ENCODE measurements at places on chromosomes 2 and 18. TPM values are rescaled to one million over a fixed set of nuclear protein-coding genes. Genes with fewer than 3 reads are reported as not detected.
A peak's percentile ranks its signal among the peaks of the same experiment; 100 is the strongest.

The CGREF1 gene
- total RNA-seq, result 1.1 TPM

The CCDC102B gene
- total RNA-seq, result 11.8 TPM

The GRB14 gene
- 14.0 TPM for total RNA-seq

The ANKRD29 gene
- 6.1 TPM for total RNA-seq

The KIAA2012 gene
- total RNA-seq, result 0.16 TPM

The AGXT gene
- total RNA-seq, result not detected

GRCh38 chr2:106057206-106057605, 136.9 kb downstream of the UXS1 start:
- DNase-seq, result no peak
- no peak overlapping the region for H3K4me3 ChIP-seq
- no peaks in the 10 kb centered on the region for H3K36me3 ChIP-seq

DNA sequence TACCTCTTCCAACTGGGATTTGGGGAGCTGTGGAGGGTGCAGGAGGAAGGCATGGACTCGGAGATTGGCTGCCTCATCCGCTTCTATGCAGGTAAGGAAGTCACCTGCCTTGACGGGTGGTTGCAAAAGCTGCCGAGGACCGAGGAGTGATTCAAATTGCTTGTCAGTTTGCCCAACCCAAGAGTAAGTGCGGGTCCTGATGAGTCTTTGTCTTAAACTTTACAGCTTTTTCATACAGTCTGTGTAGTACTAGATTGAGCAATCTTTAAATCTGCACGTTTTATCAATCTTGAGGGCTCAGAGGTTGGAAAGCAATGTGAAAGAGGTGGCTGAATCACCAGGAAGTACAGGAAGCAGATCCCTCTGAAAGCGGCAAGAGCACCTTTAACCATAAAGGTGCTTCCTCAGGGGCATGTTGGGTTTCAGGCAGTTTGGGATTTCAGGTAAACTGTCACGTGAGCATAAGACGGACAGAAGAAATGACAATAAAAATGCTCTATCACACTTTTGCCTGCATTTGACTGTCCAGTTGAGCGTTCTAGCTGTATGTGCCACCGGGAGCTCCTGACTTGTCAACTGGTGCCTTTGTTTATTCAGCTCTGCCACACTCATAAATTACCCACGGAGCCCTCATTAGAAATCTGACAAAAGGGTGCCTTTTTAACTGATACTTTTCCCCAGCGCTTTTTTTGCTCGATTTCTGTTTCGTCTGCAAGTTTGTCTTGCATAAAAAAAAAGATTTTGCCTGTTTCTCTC, 2.0 kb downstream of the PHLPP1 start:
- H3K36me3 ChIP-seq, result no peaks in the 10 kb centered on the region
- peak overlapping the region; percentile 58 for H3K4me3 ChIP-seq
- peak overlapping the region; percentile 98 for H3K27ac ChIP-seq
- peaks cover 26% of the 10 kb centered on the region for H3K4me1 ChIP-seq
- H3K27me3 ChIP-seq, result no peaks in the 10 kb centered on the region

DNA sequence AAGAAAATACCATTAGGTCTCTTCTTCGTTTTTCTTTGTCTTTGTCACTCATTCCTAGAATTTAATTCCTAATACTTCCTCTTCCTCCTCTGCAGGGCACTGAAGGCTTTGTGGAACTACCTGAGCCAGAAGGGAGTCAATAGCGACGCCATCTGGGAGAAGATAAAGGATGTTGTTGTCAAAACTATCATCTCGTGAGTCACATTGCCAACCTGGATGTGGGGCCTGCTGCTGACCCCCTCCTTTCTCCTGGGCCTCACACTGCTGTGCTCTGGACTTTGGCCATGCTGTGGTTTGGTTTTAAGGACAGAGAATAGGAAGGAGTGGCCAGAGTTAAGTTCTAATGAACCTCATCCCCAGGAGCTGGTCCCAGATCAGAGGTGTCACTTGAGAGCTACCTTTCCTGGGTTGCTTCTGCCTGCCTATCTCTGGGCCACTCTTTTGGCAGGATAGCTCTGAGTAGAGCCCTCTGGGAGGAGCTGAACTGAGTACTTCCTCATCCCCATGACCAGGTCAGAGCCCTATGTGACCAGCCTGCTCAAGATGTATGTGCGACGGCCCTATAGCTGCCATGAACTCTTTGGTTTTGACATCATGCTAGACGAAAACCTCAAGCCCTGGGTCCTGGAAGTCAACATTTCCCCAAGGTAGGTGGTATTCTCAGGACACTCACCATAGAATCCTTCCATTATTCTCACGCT, 33.1 kb upstream of the CYP27A1 start:
- H3K4me3 ChIP-seq, result no peak overlapping the region
- peaks cover 66% of the 10 kb centered on the region for H3K36me3 ChIP-seq
- H3K4me1 ChIP-seq, result no peaks in the 10 kb centered on the region
- H3K27ac ChIP-seq, result no peak overlapping the region

- no peak overlapping the region for H3K4me3 ChIP-seq
- H3K4me1 ChIP-seq, result no peaks in the 10 kb centered on the region
- no peak overlapping the region for H3K27ac ChIP-seq
- DNase-seq, result no peak
- H3K36me3 ChIP-seq, result no peaks in the 10 kb centered on the region
These were observed 61.1 kb downstream of the HK2 start for GRCh38 chr2:74895001-74895400.

GRCh38 chr2:138942466-138942865, 162.3 kb upstream of the NXPH2 start:
- peaks cover under 1% of the 10 kb centered on the region for H3K4me1 ChIP-seq
- H3K27ac ChIP-seq, result no peak overlapping the region
- no peak overlapping the region for H3K4me3 ChIP-seq
- no peak for DNase-seq

- no peaks in the 10 kb centered on the region for H3K27me3 ChIP-seq
- H3K4me3 ChIP-seq, result no peak overlapping the region
- H3K27ac ChIP-seq, result no peak overlapping the region
- H3K36me3 ChIP-seq, result no peaks in the 10 kb centered on the region
These were observed 118.0 kb upstream of the SNTG2 start for GRCh38 chr2:832635-833034.

- no peaks in the 10 kb centered on the region for H3K4me1 ChIP-seq
- H3K27ac ChIP-seq, result no peak overlapping the region
- no peak overlapping the region for H3K4me3 ChIP-seq
- no peak for DNase-seq
- H3K27me3 ChIP-seq, result no peaks in the 10 kb centered on the region
These were observed 181.2 kb downstream of the FAM124B start for GRCh38 chr2:224220586-224221255.

- DNase-seq, result no peak
- no peaks in the 10 kb centered on the region for H3K36me3 ChIP-seq
- H3K27me3 ChIP-seq, result no peaks in the 10 kb centered on the region
- no peaks in the 10 kb centered on the region for H3K4me1 ChIP-seq
- H3K27ac ChIP-seq, result no peak overlapping the region
These were observed 40.6 kb upstream of the ANXA4 start for GRCh38 chr2:69701100-69701945.

DNA sequence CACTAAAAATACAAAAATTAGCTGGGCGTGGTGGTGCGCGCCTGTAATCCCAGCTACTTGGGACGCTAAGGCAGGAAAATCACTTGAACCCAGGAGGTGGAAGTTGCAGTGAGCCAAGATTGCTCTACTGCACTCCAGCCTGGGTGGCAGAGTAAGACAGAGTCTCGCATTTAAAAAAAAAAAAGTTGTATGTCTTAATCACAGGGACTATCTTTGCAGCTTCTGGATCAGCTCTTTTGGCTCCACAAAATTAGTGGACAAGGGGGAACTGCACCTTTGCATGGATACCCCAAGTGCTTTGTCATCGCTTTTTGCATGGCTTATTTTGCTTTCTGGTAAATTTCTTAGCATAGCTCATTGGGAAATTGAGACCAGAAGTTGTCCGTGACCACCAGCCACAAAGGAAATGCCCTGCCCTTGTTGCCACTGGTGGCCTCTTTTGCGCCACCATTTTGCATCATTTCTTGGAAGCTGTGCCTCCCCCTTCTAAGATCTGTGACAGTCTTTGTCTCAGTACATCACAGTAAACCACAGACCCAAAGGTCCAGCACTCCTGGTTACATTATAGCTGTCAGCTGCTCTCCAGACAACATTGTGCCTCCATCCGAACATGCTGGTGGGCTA, 43.9 kb upstream of the PCBP1 start:
- H3K4me1 ChIP-seq, result no peaks in the 10 kb centered on the region
- H3K36me3 ChIP-seq, result peaks cover 9% of the 10 kb centered on the region
- DNase-seq, result no peak
- H3K4me3 ChIP-seq, result no peak overlapping the region
- no peaks in the 10 kb centered on the region for H3K27me3 ChIP-seq
- H3K27ac ChIP-seq, result no peak overlapping the region

- no peak overlapping the region for H3K4me3 ChIP-seq
- H3K27me3 ChIP-seq, result no peaks in the 10 kb centered on the region
- H3K36me3 ChIP-seq, result no peaks in the 10 kb centered on the region
These were observed 140.9 kb downstream of the SH3RF3 start for GRCh38 chr2:109269706-109270504.

DNA sequence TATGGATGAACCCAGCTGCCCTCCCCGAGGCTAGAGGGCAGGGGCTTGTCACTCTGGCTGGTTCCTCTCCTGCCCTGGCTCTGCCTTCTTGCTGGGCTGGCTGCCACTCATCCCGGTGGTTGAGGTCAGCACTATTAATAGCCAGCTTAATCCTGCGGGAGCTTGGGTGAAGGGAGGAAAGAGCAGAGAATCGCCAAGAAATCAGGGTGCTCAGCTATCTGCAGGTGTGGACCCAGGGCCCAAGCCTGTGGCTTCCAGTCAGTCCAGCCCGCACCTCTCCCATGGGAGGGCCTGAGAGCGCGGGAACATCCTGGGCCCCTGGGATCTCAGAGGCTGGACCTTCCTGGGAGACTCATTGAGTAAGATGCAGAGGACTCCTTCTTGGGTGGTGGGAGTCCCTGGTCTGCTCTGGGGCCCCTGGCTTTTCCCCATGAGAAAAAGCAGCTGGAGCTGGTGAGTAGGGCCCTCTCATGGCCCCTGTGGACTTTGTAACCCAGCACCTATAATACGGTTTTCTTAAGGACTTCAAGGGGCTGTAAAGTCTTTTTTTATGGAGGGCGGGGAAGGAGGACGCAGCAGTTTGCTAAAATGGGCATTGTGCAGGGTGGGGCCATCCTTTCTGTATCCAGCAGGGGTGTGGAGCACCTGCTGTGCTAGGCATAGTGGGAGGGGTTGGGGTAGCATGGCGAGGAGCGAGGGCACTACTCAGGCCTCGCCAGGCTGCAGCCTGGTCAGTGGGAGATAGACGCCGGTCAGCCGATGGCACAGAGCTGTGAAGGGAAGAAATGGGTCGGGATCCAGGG, 27.4 kb upstream of the CNNM3 start:
- H3K27me3 ChIP-seq, result no peaks in the 10 kb centered on the region
- H3K4me3 ChIP-seq, result no peak overlapping the region
- H3K4me1 ChIP-seq, result peaks cover 31% of the 10 kb centered on the region
- H3K27ac ChIP-seq, result peak overlapping the region; percentile 65
- H3K36me3 ChIP-seq, result no peaks in the 10 kb centered on the region

DNA sequence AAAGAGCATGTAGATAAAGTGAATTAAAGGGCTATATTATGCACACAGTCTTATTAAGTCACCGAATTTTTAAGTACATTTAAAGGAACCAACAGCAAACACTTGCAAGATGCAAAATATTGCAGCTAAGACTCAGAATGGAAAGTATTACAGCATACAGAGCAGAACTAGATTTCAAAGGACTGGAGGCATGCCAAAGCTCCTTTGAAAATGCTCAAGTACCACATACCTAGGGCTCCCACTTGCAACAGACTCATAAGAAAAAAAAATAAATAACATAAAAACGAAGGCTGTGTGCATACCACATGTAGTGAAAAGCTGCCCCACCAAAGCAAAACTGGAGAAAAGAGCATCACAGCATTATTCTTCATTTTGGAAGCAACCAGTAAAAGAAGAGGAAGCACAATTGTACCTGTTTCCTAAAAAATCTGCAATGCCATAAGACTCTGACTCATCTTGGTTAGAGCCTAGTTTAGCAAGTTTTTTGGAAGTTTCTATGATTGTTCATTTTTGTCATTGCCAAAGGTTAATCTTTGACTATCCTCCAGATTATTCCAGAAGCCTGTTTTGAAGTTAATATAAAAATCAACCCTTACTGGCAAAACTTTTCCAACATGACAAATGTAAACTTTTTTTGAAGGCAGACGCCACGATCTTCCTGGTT, 306.0 kb upstream of the COL3A1 start:
- H3K4me1 ChIP-seq, result peaks cover 26% of the 10 kb centered on the region
- H3K36me3 ChIP-seq, result no peaks in the 10 kb centered on the region
- H3K27me3 ChIP-seq, result no peaks in the 10 kb centered on the region
- no peak overlapping the region for H3K4me3 ChIP-seq
- H3K27ac ChIP-seq, result no peak overlapping the region

GRCh38 chr2:44770221-44771195, 171.0 kb upstream of the SIX3 start:
- H3K27me3 ChIP-seq, result peaks cover 4% of the 10 kb centered on the region
- H3K36me3 ChIP-seq, result no peaks in the 10 kb centered on the region
- no peak for DNase-seq
- no peak overlapping the region for H3K27ac ChIP-seq

- no peak overlapping the region for H3K27ac ChIP-seq
- H3K36me3 ChIP-seq, result no peaks in the 10 kb centered on the region
- no peak overlapping the region for H3K4me3 ChIP-seq
- no peaks in the 10 kb centered on the region for H3K4me1 ChIP-seq
- no peak for DNase-seq
These were observed 90.9 kb downstream of the LOXHD1 start for GRCh38 chr18:46566111-46566510.

DNA sequence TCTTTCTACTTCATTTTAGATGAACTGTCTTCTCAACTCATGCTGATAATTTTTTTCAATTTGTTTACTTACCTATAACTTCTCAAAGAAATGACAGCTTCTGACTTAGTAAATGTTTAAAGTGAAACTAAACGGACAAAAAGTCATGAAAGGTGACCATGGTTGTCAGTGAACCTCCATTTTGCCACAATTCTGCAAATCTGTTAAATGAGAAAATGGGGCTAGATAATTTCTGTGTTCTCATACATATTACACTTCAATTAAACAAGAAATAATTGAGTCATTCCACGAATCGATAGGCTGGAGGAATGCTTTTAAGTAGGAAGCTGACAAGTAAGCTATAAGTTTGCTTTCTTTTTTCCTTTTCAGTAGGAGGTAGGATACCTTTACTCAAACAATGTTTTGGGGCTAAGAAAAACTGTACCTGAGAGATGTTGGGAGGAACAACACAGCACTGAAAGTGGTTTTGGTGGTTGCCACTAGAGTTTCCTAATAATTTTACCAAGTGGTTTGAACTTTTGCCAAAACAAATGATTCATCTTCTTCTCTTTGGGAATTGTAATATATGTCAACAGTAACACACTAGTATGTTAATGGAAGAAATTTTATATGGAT, 17.1 kb downstream of the DYNAP start:
- no peaks in the 10 kb centered on the region for H3K27me3 ChIP-seq
- DNase-seq, result no peak
- H3K36me3 ChIP-seq, result no peaks in the 10 kb centered on the region
- H3K27ac ChIP-seq, result no peak overlapping the region

DNA sequence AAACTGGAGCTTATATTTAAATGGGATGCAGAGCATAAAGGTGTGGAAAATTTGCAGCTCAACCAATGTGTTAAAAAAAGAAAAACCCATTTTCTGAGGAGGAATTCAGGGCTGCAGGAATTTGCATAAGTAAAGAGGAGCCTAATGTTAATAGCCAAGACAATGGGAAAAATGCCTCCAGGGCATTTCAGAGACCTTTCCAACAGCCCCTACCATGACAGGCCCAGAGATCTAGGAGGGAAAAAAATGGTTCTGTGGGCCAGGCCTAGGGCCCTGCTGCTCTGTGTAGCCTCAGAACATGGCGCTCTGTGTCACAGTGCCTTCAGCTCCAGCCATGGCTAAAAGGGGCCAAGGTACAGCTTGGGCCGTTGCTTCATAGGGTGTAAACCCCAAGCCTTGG, 719.7 kb upstream of the ACVR2A start:
- no peaks in the 10 kb centered on the region for H3K36me3 ChIP-seq
- DNase-seq, result no peak
- no peaks in the 10 kb centered on the region for H3K27me3 ChIP-seq
- H3K27ac ChIP-seq, result no peak overlapping the region
- H3K4me3 ChIP-seq, result no peak overlapping the region

Measured in sigmoid colon (tissue), 7 donors.